ENCODE measurements at places on chromosomes 5 and 9.

DNA sequence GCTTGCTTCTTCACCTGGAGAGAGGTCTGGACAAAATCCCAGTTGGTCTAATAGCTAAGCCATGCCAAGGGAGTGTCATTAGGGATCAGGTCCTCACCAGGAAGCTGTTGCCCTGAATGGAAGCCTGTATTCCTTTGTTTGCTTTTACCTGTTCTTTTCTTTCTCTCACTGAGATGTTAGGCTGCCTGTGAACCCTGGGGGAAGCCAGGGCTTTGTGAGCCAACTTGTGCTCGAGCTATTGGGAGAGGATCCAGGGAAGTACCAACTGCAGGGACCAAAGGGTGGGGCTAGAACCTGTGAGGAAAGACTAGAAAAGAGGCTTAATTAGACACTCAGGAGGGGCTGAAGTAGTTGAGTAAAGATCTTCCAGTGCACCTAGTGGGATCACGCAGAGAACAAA is 451.2 kb upstream of the TLE4 start:
- DNase-seq = no peak

- no peak for DNase-seq
Observed at GRCh38 chr5:178278358-178279023, 45.9 kb upstream of the PHYKPL start.

DNA sequence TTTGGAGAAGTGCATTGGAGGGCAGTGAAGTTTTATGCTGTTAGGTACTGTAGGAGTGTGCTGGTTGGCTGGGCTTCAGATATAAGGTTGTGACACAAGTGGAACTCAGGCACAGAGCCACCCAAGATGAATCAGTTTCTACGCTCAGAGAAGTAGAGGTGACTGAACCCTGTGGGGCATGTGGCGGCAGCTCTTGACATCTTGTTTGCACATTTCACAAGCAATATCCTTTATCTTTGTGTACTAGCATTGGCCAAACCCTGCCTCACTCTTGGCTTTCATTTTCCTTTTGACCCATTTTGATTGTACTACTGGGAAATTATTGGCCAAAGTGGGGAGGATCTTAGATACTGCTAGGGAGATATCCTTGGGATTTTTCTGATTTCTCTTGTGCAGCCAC is 110.0 kb downstream of the PSAT1 start:
- no peak for DNase-seq

DNA sequence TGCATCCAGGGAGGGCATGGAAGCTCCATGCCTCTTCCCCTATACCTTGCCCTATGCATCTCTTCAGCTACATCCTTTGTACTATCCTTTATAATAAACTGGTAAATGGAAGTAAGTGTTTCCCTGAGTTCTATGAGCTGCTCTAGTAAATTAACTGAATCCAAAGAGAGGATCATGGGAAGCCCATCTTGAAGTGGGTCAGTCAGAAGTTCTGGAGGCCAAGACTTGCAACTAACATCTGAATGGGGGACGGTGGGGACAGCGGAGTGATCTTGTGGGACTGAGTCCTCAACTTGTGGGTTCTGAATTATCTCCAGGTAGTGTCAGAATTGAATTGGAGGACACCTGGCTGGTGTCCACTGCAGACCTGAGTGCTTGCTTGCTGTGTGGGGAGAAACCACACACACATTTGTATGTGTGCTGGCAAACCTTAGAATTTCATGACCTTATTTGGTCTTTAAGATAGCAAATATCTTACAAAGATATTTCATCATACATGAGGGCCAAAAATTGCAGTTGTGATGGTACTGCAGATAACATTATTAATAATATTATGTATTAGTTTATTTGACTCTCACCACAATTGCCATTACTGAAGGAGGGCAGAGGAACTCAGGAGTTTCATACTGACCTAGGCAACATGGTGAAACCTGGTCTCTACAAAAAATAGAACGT is 5.5 kb upstream of the PRELID2 start:
- DNase-seq = no peak

- no peak for DNase-seq
Observed at GRCh38 chr5:9288234-9288633, 257.6 kb downstream of the SEMA5A start.
